ENCODE measurements at places on chromosomes 11 and 22.

DNA sequence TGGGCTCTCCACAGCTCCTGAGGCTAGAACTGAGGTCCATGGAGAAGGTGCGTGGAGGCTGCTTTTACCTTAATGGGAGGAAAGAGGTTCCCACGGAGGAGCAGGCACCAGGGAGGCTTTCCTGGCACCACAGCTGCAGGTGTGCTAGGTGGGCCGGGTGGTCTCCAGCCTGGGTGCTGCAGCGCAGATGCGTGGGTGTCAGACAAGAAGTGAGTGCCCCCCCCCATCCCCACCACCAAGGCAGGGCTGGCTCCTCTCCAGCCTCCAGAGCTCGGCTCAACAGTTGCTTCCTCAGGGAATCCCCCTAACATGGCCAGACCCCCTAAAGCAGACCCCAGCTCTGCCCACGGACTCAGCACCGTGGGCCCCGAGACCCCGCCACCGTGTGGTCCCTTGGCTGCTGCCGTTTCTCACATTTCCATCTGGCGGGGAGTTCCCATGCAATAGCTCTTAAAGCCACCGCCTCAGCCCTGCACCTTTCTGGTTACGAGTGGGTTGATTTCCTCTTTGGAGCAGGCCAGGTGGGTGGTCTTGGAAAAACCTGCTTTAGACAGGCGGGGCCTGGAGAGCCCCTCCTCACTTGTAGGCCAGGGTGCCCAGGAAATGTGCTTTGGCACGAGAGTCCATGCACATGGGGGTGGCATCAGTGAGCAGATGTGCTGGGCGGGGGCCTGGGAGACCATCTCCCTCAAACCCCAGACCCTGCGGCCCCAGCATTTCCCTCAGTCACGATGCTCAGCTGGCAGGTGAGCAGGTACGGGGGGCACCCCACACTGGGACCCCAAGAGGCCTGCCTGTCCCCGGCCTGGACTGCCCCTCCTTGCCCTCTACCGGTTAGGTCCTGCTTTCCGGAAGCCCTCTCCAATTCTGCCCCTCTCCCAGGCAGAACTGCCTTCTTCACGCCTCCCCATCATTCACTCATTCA lies 93.7 kb downstream of the ARHGAP8 start:
- DNase-seq: no peak

DNA sequence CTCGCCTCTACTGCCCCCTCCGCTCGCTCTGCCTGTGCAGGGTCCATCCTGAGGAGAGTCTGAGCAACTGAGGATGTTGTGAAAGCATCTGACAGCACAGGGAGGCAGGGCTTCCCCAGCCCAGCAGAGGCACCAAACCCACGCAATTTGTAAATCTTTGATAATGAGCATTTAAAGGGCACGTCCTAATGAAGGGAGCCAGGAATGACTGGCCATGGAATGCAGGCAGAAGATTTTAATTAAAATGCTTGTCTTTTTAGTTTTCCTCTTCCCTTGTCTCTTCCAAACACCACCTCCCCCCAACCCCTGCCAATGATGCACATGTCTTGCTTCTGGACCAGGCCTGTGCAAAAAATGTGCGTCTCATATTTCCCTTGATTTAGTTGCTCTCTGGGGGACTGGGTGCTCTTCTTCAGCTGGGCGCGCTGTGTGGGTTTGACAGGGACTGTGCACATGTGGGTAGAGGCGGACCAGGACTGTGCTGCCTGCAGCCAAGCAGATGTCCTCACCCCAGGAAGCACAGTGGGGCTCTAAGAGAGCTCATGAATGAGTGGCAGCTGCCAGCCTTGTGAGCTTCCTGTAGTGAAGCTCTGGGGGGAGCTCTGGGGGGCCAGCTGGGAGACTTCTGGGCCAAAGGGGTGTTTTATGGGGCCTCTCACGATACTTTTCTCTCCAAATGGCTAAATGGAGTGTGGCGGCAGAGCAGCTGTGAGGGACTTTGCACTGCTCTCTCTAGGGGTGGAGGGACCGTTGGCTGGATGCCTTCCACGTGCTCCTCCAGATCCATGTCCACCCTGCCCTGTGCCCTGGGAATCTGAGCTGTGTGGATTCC lies 273.5 kb downstream of the ST3GAL4 start:
- DNase-seq: peak; percentile 77

- DNase-seq: no peak
Measured at GRCh38 chr11:79809487-79809886, 368.7 kb upstream of the TENM4 start.

GRCh38 chr11:110856996-110857812 lies 145.0 kb upstream of the ARHGAP20 start:
- no peak for DNase-seq

DNA sequence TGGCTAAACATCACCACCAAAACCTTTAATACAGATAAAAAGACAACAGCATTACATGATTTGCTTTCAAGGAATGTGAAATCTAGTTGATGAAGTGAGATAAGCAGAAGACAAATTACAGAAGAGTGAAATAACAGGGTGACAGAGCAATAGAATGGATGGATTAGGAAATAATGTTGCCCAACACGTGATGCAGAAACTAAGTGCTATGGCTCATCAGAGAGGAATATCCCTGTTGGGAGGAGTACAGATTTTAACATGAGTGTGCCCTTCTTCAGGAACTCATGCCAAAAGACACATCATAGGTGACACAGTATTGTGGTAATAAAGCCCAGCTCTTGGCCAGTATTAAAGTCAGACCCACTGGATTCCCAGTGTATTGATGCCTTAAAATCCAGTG lies 176.6 kb upstream of the RAG2 start:
- DNase-seq: no peak

GRCh38 chr11:62122076-62122475 lies 1.7 kb upstream of the INCENP start:
- DNase-seq: no peak

GRCh38 chr22:32628628-32629572 lies 154.3 kb downstream of the FBXO7 start:
- DNase-seq: no peak

GRCh38 chr11:4195909-4196308 lies 101.3 kb downstream of the RRM1 start:
- DNase-seq: no peak
